Fibroblast of villous mesenchyme (primary cell): ENCODE measurements at places on chromosomes 7 and 10. TPM values are rescaled to one million over a fixed set of nuclear protein-coding genes. Genes with fewer than 3 reads are reported as not detected.

DNA sequence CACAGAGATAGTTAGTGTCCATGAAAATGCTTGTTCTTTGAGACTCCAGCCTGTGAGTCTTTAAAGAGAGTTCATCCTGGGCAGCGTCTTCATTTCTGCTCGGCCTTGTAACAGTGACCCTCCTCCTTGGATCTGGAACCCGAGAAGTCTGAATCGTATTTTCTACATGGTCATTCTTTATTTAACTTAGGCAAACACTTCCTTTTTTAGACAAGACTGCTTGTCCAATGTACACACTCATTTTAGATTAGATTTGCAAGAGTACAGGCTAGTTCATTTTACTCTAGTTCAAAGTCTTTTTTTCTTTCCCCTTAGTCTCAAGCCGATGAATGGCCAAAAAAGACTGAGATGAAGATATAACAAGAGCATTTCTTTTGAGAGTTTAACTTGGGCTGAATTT lies 133.5 kb downstream of the CHN2 start:
- DNase-seq, result no peak

DNA sequence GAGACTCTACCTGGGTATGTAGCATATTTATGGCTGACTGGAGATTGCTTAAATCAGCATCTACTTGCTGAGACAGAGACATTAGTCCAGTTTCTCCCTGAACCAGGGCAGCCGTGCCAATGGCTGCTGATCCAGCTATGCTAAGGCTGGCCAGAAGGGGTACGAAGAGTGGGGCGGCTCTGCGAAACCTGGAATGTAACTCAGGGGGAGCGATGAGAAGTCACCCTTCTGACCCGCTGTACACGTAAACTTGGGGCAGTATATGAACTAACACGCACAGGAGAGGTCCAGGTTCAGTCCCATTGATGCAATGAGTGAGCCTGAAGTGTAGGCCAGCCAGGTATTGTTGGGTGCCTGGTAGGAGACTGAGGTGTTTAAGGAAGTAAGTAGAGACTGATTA lies 73.7 kb downstream of the PRR15 start:
- DNase-seq, result no peak

DNA sequence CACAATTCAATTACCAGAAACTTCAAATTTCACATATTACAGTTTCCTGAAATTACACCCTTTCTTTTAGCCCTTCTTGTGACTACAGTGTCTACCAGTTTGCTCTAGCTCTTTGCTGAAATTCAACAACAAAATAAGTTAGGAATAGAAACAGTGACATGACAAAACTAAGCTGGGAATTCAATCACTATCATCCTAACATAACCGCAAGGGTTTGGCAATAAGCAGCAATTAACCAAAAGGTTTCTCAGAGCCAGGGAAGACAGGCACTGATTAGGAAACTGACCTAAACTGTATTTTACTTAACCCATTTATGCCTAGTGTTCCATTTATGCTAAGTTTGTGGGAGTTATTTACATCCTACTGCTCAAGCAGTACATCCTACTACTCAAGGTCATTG lies 31.3 kb downstream of the HIBADH start:
- peak; percentile 66 for DNase-seq

- no peak for DNase-seq
Observed at GRCh38 chr7:38284553-38284952, 11.1 kb upstream of the TARP start.

DNA sequence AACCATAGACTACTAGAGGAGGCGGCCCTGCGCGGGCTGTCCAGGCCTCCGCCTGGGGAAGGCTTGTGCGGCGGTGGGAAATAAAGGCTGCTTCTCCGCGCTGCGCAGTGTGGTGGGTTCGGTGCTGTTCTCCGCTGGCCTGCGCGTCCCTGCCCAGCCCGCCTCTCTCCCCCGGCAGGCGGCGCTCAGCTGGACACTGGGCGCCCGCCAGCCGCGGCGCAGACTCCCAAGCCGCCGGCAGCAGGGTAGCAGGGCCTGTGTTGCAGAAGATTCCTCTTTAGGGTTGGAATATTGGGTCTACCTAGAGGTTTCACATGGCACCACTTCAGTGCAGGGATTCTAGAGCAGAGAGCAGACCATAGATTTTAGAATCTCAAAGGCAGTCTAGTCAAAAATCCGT lies 66.1 kb upstream of the ZPBP start:
- no peak for DNase-seq

DNA sequence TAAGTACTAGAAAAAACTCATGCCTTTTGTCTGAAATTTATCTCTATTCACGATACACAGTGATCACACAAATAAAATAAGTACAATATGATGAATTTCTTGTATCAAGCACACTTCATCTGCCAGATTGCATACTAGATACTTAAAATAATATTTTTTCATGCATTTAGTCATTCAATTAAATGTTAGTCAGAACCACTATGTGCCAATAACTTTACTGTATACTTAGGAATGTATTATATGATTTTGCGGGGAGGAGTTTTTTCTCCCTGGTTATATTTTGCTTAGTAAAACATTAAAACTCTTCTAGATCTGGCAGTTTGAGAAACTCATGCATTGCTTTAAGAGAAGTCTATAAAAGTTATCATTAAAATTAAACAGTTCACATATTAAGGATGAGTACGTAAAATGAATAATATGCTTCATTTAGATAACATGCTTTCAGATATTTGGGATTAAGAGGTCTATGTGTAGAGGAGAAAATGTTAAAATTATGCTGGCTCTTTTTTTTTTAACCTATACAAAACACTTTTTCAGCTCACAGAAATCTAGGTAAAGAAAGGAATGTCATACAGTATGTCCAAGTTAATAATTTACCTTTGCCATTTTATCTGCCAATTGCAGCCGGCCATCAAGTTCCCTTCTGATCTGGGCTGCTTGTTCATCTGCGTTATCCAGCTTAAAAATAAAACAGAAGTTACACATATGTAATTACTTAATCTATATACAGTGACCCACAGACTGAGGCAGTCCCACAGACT lies 70.1 kb downstream of the RNF133 start:
- no peak for DNase-seq

DNA sequence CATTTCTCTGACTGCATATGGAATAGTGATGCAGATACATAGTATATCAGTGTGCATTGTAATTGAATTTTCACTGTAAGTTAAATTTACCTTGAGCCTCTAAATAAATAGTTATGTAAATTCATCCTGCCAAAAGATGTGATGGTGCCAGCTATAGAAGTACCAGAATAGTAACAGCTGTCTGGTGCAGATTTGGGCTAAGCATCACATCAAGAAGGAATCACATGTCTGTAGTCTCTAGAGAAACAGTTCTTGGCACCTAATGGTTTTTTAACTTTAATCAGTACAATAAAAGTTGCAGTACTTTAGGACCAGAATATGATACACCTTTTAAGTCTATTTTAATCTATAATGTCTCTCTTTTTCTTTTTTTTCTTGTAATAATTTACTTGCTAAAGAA lies 17.4 kb downstream of the PLEKHA1 start:
- DNase-seq, result no peak

Gene UCN3
- not detected in 2 replicates for total RNA-seq

DNA sequence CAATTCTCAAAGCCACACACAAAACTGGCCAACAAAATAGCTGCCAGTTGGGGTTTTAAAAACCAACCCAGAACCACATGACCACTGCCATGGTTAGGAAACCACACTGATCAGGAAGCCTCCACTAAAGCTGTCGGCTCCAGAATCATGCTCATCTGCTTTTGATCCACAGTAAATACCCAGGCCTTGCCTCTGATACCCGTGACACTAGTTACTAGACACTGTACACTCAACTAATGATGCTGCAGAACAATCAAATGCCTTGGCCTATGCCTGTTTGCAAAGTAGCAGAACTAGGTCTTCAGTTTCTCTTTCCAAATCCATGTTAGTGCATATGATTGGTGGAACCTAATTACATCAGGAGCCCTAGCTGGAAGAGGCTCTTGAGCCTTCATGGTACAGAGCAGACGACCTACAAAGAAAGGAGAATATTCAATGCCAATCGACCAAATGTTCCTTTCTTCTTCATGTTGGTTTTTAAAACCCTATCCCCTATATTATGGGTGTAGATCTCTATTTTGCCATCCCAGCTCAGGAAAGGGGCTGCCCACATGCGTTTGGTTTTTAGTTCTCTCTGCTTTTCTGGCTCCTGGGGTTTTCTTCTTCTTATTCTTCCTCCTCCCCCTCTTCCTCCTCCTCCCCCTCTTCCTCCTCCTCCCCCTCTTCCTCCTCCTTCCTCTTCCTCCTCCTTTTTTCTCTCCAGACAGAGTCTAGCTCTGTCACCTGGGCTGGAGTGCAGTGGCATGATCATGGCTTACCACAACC lies 76.6 kb downstream of the CNNM2 start:
- DNase-seq, result no peak

DNA sequence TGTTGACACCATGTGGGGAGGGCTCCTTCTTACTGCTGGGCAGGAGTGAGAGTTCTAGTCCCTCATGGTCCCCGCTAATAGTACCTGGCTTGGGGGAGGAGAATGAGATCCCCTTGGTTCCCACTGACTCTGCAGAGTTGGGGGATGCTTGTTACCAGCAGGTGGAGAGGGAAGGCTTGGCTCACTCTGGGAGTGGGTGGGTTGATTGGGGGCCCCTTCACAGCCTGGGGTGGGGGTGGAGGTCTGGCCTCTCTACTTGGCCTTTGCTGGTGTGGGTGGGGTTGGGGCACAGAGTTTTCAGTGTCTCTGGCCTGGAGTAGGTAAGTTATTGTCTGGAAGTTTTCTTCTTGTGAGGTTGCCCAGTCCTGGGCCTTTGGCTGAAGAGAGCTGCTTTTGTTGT lies 31.9 kb downstream of the ADCY1 start:
- DNase-seq, result no peak

DNA sequence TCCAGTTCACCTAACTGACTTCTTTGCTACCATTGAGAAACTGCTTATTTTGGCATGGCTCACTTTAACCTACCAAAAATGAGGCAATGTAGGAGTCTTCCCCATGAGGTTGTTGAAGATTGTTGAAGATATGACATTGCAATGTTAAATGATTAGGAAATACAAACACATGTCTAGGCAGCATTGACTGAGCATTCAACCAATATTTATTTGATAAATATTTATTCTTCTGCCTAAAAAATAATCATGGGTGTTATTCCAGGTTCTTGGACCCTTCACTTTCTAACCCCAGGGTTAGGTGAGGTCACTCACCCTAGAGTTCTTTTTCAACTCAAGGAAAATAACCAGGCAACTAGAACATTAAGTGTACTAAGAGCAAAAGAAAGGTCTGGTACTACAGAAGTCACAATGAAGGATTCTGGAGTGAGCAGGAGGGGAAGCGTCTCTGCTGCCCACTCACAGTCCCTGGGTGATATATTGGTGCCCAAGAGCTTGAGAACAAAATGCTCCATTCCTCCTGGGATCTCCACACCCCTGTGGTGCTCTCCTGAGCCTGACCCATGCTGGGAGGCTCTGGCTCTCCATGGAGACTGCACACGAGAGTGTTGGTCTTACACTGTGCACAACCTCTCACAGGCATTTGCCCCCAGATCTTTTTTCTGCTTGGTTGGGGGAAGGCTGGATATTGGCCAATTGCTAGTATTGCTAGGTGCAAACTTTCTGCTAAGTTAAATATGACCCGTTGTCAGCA lies 123.4 kb downstream of the SPAG6 start:
- DNase-seq, result no peak

Gene SMKR1
- not detected in 2 replicates for total RNA-seq

DNA sequence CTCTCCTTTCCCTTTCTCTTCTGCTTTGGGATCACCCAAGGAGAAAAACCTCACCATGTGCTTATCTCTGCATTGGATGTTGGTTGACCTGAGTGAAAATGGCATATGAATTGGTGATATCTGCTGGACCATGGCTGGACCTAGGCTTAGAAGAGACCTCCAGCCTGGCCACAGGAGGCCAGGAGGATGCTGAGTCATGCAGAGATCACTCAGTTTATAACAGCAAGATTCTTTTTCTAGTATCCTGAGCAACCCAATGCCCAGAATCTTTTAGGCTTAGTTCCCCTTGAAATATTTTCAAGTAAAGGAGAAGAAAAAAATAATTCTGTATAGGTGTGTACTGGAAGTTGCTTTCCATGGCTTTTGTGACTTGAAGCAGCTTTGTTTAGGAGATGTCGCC lies 236.3 kb downstream of the KLF6 start:
- no peak for DNase-seq

GRCh38 chr7:91343996-91344629 lies 79.9 kb downstream of the FZD1 start:
- no peak for DNase-seq

- DNase-seq, result no peak
Observed at GRCh38 chr7:106124186-106124585, 12.1 kb upstream of the SYPL1 start.

- peak; percentile 35 for DNase-seq
Observed at GRCh38 chr7:158809596-158809995, 19.7 kb downstream of the ESYT2 start.

Gene MYOZ1
- 0.32 and 0.43 TPM in 2 replicates for total RNA-seq

Gene FOXI2
- not detected in 2 replicates for total RNA-seq

DNA sequence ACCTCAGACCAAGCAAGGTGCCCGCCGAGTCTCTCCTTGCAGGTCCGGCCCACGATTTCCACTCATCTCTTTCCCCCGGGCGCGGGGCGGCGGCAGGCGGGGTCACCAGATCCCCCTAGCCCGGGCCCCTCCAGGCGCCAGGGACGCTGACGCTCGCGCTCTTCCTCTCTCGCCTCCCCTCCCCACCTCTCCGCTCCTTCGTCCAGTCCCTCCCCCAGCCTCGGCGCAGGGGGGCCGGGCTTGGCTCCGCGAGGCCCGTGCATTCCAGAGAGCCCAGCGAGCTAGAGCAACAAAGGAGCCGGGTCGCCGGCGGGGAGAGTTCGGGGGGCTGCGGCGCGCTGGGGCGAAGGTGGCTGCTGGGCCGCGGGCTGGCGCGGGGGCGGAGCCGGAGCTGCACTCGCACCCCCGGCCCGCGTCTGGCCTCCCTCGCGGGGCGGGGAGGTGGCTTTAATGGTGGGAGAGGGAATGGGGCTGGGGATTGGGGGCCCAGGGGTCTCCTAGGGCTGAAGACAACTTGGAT lies at the start of gene SMO:
TSS of gene SMO (plus strand) at position 262 of the 520 bp plus-strand sequence. CDS start 519 bp downstream, outside the sequence.
- peak; percentile 18 for DNase-seq

Gene TEX36
- not detected in 2 replicates for total RNA-seq
